ENCODE measurements at places on chromosomes 11 and 22.

DNA sequence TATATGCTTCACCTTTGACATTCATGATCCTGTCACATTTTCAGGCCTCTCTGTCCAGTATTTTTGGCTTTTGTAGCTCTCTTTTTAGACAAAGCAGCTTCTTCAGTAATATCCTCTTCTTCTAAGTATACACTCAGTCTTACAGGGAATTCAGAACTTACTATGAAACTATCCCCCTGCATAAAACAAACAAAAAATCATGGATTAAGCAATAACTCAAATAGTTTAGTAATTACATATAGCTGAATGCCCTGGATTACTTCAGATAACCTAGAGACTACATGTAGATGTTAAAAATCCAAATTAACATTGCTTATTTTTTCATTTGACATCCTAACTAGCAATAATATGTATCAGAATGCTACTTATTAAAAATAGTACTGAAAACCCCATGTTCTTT is 5.2 kb downstream of the TAF1D start:
- DNase-seq, result no peak

DNA sequence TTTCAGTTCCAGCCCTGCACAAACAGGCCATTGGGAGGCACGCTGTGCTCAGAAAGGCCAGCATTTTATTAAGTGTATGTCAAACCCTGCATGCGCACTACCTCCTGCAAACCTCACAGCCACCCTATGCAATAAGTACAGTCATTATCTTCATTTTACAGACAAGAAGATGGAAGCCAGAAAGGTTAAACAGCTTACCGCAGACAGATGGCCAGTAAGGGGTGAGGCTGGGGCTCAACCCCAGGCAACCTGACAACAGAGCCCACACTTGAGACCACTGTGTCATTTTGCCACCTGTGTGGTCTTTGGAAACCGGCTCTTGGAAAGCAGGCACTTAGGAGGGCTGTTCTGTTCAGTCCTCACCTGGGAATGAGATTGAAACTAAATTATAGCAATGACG is 142.3 kb downstream of the NXPE2 start:
- DNase-seq, result no peak

DNA sequence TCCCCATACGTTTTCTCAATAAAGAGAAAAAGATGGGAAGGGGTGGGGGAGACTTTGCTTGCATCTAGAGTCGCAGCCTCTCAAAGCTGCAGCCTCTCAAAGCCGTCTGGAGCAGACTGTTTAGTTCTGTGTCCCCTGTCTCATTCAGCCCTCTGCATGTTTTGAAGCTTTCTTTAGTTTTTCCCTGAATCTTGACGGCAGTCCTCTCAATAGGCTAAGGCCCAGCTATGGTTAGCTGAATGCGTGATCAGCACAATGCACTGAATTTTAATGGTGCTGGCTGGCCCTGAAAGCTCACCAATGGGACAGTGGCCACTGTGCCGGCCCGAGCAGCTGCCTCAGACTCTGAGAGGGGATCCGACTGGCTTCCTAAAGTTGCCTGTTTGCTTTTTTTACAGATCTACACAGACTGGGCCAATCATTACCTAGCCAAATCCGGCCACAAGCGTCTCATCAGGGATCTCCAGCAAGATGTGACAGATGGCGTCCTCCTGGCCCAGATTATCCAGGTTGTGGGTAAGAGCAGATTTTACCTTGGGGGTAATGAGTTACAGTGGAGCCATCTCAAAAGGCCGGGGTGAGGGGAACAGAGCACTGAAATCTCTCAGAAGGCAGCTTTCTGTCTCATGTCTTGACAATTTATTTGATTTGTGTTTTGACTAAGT is 119.6 kb downstream of the NAV2 start:
- no peak for DNase-seq

GRCh38 chr22:42439821-42440674 is 7.8 kb upstream of the NFAM1 start:
- DNase-seq, result no peak

GRCh38 chr22:25765801-25766200 is 23.8 kb downstream of the MYO18B start:
- no peak for DNase-seq

DNA sequence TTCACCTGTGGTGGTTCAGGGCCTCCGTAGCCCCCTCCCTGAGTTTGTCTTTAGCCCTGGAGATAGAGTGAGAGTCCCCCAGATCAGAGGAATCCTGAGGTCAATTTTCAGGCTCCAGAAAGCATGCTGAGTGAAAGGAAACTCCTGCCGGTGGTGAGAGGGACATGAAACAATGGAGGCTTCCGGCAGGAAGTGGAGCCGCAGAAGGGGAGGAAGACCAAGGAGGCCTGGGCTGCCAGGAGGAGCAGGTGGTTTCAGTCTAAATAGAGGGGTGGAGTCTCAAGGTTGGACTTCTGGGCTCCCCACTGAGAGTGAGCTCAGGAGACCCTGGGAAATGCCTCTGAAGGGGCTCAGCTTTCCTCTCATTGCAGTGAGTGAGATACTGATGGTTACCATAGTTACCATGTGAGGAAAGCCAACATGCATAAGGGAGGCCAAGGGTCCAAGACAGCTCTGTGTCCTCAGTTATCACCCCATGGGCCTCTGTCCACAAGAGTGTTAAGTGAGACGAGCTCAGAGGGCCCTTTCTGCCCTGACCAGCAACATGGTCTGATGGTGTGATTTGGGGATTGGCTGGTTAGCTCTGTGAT is 10.7 kb downstream of the SLCO2B1 start:
- DNase-seq, result no peak

DNA sequence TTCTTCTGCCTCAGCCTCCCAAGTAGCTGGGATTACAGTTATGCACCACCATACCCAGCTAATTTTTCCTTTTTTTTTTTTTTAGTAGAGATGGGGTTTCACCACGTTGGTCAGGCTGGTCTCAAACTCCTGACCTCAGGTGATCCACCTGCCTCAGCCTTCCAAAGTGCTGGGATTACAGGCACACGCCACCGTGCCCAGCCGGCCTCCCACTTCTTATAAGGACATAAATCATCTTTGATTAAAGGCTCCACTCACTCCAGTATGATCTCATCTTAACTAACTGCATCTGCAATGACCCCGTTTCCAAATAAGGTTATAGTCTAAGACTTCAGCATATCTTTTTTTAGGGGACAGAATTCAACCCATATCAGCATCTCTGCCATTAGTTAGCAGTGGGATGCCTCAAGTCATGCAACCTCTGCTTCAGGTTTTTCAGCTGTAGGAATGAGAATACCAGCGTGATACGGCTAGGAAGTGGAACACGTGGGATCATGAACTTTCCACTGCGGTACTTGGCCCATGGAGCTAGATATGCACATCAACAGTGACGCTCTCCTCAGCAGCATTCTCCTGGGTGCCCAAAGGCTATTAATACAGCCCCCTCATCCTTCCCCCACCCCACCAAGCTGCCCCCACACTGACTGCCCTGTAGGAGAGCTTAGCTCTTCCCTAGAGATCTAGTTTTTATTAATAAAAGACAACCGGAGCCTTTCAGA is 41.4 kb downstream of the MCHR1 start:
- no peak for DNase-seq

- DNase-seq, result no peak
Observed at GRCh38 chr11:79860336-79860735, 419.5 kb upstream of the TENM4 start.

- no peak for DNase-seq
Observed at GRCh38 chr22:44403166-44403565, 90.4 kb upstream of the SHISAL1 start.

DNA sequence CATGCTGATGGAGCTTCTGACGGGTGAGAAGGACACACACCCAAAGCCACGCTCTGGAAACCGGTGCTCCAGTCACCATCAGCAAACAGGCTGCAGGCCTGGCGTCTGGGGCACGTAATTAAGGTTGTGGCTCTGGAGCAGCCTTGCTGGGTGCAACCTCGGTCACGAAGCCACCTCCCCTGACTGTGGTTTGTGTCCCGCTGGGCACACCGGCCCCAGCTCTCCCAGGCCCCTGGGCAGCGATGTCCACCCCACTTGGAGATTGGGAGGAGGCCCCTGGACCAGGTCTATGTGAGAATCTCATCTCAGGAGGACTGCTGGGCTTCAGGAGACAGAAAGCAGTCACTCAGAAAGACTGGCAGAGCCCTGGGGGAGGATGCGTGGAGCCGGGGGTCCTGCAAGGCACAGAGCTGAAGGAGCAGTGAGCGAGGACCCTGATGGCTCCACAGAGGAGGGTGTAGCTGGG is 631.6 kb downstream of the BRD1 start:
- DNase-seq, result no peak

GRCh38 chr11:100297516-100297915 is 389.6 kb upstream of the ARHGAP42 start:
- DNase-seq, result no peak

- no peak for DNase-seq
Observed at GRCh38 chr11:11442791-11443190, 89.7 kb upstream of the CSNK2A3 start.

GRCh38 chr11:43951231-43951630 is 8.8 kb downstream of the C11orf96 start:
- DNase-seq, result no peak

DNA sequence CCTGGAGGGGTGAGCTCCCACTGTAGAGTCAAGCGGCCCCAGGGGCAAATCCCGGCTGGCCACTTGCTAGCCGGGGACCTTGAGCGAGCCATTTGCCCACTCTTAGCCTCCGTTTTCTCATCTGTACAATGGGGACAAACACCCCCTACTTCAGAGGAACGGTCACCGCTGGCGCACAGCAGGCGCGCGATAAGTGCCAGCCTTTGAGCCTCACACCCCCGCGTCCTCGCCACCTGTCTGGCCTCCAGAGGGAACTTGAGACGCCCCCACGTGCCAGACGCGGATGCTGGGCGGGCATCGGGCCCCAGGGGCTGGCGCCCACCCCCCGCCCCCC is 72.6 kb upstream of the TCF20 start:
- DNase-seq, result no peak

DNA sequence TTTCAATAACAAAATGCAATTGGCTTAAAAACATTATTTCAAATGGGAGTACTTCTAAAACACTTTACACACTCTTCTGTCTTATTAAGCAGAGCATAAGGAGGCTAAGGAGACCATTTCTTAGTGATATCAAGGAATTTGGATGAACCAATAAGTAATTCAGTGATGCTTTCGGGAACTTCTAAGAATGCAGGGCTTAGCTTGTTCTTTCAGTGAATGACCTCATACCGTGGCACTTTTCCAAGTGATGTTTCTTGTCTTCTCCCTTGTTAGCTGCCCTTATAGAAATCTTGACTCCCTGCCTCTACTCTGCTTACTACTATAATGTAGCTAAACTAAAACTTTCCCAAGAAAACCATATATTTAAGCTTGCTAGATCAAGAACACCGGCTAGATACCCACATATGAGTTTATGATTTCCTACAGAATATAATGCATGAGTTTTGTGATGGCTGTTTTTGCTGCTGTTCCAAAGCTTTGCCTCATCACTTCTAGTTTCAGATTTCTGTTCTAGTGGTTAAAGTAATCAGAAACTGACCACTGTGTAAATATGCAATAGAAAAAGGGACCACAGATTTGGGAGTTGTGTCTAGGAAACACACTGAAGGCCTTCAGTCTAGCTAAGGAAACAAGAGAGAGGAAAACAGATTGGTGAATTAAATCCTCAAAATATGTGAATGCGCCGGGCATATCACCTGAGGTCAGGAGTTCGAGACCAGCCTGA is 37.5 kb upstream of the STK33 start:
- peak; percentile 42 for DNase-seq

GRCh38 chr11:115092516-115092915 is 411.7 kb downstream of the CADM1 start:
- no peak for DNase-seq

- DNase-seq, result no peak
Observed at GRCh38 chr11:5891216-5891800, 1.7 kb upstream of the OR52E5 start.

DNA sequence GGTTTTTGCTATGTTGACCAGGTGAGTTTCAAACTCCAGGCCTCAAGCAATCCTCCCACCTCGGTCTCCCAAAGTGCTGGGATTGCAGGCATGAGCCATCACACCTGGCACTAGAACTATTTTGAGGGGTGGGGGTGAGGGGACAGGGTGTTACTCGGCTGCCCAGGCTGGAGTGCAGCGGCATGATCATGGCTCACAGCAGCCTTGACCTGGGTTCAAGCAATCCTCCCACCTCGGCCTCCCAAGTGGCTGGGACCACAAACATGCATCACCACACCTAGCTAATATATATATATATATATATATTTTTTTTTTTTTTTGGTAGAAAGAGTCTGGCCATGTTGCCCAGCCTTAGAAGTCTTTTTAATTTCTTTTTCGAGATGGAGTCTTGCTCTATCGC is 17.1 kb upstream of the IFITM3 start:
- no peak for DNase-seq

- no peak for DNase-seq
Observed at GRCh38 chr11:45155058-45155551, 8.7 kb downstream of the PRDM11 start.

DNA sequence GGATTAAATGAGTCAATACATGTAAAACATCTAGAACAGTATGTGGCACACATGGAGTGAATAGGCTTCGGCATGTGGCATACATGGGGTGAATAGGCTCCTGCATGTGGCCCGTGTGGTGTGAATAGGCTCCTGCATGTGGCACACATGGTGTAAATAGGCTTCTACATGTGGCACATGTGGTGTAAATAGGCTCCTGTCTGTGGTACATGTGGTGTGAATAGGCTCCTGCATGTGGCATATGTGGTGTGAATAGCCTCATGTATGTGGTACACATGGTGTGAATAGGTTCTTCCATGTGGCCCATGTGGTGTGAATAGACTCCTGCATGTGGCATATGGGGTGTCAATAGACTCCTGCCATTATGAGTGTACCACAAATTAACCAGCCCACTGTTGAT is 219.1 kb upstream of the KIRREL3 start:
- DNase-seq, result no peak

DNA sequence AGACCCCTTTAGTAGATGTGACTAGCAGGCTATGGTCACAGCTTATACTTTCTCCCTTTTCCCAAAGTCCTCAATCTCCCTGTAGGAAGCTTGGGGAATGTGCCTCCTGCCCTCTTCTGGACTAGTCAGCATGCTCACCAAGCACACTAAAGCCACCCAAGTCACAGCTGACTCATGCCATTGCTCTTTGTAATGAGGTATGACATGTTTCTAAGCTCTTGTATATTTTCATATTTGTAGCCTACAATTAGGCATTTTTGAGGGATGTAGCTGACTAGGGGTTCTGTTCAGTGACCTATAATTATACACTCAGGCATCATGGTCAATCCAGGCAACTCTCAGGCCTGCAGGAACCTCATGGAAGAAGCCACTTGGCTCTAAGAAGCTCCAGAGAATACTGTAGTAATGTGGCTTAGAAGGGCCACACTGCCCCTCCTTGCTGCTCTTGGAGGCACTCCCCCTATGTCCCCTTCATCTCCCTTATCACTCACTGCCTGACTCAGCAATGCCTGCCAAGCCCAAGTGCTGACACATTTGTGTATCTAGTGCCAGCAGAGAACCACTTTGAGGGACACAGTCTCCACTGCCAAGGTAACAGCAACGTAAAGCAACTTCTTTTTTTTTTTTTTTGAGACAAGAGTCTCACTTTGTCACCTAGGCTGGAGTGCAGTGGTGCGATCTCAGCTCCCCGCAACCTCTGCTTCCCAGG is 86.2 kb downstream of the RPL27A start:
- DNase-seq, result peak; percentile 71
